Activated CD4-positive, alpha-beta T cell treated with anti-CD3 and anti-CD28 coated beads, Interleukin-2, amount 50 U/mL, for 1 hour (primary cell): ENCODE measurements at places on chromosomes 13 and 19.
A peak's percentile ranks its signal among the peaks of the same experiment; 100 is the strongest.

DNA sequence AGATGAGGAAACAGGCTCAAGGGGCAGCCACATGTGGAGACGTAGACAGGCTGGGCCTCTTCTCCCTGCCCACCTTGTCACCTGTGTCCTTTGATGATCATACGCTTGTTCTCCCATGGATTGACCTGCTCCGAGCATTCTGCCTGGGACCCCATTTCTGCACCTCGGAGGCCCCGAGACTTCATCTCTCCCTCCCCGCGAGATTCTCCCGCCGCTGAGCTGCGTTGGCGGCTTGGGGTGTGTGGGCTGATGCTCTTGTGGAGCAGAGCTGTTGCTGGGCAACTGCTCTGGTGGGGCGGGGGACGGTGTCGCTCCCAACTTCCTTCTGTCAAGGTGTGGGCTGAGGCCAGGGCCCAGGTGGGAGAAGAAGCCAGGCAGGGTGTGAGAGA is 22.1 kb downstream of the MAST3 start:
- DNase-seq = peak; percentile 60

GRCh38 chr19:1577090-1577928 is 9.2 kb upstream of the MEX3D start:
- DNase-seq = no peak

GRCh38 chr13:111295886-111296285 is 24.6 kb upstream of the TEX29 start:
- DNase-seq = no peak

DNA sequence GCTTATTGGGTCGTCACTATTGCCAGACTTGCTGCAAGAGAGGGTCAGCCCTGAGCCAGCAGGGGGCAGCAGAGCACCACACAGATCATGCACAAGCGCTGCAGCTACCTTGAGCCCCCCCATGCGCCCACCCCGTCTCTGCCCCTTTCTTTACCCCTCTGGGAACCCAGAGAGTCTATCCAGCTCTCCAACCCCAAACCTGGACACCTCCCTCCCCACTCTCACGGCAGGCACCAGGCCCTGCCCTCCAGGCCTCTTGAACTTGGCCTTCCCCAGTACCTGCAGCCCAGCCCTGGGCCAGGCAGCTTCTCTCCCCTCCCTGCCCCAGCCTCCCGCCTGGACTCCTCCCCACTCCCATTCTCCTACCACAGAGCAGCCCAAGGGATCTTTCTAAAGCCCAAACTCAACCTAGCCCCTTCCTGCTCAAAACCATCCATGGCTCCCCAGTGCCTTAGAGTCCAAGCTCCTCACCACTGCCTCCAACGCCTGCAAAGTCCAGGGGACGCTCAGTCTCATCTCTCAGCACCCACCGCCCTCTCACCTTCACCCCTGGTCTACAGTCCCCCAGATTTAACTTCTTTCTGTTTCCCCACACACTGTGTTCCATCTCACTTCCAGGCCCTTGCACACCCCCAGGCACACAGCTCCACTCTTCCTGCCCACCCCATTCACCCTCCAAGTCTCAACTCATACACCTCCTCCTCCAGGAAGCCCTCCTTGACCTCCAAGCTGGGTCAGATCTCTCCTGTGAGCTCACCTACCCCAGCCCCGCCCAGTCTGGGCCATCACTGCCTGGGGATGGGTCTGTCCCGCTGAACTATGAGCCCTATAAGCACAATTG is 9.4 kb upstream of the CEACAM16 start:
- peak; percentile 82 for DNase-seq

DNA sequence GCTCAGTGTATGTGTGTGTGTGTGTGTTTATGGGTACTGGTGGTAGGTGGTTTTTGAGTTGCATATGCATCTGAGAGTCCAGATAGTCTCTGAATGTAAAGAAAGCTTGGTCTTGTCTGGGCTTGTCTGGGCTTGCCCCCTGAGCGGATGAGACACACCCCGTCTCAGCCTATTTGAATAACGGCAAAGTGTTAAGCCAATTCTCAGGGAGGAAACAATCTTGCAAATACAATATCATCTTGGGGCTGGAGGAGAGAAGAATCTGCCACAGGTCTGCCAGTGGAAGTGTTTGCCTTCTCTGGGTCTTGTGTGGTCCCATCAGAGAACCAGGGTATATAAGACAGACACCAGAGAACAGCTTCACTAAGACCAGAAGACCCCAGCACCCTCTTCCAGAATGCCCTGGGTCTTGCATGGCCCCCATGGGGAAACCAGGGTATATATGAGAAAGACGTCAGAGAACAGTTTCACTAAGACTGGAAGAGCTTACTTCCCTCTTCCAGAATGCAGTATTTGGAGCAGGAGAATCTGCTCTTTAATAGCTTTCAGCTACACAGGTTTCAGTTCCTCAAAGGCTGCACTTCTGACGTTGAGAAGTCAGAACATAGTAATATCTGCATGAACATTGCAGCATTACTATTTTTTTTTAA is 13.3 kb downstream of the CD70 start:
- no peak for DNase-seq

DNA sequence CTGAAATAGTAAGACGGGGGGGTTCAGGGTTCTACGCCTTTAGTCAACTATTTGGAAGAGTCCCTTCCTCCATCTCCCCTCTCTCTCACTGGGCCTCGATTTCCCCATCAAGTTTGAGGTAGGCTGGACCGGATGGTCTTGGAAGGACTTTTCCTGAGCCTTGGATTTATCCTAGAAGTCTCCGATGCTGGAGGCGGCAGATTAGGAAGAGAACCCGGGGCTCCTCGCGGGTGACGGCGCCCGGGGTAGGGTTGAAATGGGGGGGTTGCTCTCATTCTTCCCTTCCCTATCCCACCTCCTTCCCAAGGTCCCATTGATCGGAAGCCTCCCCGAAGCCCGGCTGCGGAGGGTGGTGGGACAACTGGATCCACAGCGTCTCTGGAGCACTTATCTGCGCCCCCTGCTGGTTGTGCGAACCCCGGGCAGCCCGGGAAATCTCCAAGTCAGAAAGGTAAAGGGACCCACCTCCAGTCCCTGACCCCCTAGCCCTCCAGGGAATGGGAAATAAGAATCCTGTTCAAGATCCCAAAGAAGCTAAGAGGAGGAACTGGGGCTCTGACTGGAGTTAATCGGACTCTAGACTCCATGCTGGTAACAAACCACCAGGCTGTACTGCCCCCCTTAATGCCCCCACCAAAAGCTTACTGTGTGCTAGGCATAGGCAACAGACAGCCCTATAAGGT is 781 bp downstream of the QPCTL start:
- DNase-seq = peak; percentile 75

DNA sequence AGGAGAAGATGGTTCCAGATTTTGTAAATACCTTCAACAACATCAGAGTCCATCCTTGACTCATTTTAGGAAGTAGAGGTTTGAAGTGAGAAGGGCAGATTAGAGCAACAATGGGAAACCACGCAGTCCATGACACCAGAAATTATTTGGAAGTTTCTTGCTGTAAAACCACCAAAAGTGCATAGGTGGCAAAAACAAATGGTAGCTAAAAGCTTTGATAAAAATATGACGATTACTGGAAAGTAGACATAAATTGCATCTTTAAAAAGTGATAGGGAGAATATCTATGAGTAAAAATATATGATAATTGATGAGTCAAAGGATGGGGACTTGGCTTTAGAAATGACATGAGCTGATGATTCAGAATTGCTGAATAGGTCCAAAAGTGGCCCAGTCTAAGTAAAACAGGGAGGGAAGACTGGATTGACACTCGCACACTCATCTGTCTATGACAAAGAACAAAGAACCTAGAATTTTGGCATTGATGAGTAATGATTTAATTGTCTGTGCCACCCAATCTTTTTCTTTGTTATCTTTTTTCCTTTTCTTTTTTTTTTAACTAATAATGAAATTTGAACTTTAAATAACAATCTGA is 472.2 kb downstream of the MYO16 start:
- no peak for DNase-seq

- DNase-seq = no peak
These were observed 17.1 kb downstream of the SHISA7 start for GRCh38 chr19:55426042-55426441.

GRCh38 chr13:96744367-96745331 is 249.6 kb downstream of the OXGR1 start:
- DNase-seq = no peak

GRCh38 chr13:40464337-40465014 is 202.0 kb downstream of the FOXO1 start:
- DNase-seq = no peak

DNA sequence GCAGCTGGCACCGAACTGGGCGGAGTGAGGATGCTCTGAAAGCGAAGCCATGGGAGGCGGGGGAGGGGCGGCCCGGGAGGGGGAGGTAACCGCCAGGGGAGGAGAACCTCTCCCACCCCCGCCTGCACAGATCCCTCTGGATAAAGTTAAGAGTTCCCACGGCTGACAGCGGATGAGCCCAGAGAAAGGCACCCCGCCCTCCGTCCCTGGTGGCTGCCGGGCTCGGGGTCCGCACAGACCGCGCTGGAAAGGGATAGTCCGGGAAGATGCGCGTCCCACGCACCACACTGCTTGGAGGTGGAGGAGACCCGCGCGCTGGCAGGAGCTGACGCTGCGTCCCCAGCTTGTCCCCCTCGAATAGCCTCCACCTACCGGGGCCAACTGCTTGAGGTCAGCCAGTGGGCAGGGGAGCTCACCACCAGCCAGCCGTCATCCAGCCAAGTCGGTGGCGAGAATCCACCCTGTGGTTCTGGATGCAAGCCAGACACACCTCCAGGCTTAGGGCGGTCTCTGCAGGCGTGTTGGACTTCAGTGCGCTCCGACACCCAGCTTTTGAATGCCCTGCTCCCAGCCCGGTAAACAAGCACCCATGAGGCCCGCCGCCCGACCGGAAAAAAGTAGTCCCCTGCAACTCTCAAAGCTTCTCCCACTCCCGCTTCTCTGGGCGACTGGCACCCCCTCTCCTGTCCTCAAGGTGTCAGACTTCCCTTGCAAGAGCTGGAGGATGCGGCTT is at the start of gene TRPC4:
TSS of gene TRPC4 (minus strand) at position 17 of the 733 bp plus-strand sequence. CDS start 86,439 bp downstream, outside the sequence.
- no peak for DNase-seq
